Urothelium cell line (cell line): ENCODE measurements at places on chromosomes 3 and 15.

GRCh38 chr3:49554633-49555265, 472 bp downstream of the BSN start:
- DNase-seq = no peak

- DNase-seq = no peak
These were observed 249.0 kb downstream of the MCTP2 start for GRCh38 chr15:94480289-94480834.

- DNase-seq = no peak
These were observed 16.1 kb upstream of the C15orf61 start for GRCh38 chr15:67504796-67505195.

DNA sequence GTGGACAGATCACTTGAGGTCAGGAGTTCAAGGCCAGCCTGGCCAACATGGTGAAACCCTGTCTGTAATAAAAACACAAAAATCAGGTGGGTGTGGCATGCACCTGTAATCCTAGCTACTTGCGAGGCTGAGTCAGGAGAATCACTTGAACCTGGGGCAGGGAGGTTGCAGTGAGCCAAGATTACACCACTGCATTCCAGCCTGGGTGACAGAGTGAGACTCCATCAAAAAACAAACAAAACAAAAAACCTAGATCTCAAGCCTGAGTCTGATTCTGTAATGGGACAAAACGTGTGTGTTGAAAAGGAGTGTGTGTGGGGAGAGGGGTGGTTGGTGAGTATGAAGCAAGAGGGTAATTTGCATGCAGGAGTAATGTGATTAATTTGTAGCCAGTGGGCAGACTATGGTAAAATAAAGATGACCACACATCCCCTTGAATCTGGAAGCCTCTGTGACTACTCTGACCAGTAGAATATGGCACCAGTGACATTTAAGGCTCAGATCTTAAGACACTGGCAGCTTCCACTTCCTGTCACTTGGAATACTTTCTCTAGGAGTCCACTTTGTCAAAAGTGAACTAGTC, 18.4 kb upstream of the OPA1 start:
- DNase-seq = no peak

- DNase-seq = no peak
These were observed 729.6 kb downstream of the NLGN1 start for GRCh38 chr3:174126990-174127758.

DNA sequence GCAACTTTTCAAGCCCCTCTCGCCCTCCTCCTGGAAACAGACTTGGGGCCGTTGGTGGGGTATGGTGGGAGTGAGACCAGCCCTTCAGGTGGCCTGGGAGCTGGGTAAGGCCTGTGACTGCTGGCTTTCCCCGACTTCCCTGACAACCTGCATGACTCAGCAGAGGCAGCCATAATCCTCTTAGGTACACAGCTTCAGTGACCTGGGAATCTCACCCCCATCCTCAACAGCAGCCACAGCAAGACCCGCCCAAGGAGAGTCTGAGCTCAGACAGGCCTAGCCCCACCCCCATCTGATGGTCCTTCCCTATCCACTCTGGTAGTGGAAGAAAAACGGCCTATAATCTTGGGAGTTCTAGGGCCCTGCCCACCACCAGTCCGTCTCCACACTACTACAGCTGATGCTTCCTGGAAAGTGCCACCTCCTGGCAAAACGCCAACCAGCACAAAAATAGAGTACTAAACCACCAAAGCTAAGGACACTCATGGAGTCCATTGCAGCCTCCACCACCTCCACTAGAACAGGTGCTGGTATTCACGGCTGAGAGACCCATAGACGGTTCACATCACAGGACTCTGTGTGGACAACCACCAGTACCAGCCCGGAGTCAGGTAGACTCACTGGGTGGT, 13.1 kb upstream of the SLC27A2 start:
- DNase-seq = no peak

DNA sequence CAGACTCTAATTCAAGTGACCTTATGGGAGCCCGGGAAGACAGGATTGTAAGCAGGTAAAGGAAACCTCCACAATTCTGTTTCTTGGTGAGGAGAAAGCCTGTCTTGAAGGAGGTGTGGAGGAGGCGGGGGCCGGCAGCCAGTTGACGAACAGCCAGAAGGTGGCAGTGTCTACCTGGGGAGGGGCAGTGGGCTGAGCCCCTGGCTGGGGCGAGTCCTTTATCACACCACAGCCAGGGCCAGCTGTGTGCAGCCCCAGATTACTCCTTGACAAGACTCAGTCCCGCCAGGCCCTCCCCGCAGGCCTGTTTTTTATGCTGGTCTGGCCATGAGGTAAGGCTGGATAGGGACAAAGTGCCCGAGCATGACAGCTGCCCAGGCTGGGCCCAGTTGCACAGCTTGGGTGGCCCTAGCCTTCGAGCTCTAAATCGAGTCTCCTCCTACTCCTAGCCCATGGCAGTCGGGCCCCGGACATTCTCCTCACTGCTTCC, 40.9 kb upstream of the IDH2 start:
- DNase-seq = peak; percentile 82

DNA sequence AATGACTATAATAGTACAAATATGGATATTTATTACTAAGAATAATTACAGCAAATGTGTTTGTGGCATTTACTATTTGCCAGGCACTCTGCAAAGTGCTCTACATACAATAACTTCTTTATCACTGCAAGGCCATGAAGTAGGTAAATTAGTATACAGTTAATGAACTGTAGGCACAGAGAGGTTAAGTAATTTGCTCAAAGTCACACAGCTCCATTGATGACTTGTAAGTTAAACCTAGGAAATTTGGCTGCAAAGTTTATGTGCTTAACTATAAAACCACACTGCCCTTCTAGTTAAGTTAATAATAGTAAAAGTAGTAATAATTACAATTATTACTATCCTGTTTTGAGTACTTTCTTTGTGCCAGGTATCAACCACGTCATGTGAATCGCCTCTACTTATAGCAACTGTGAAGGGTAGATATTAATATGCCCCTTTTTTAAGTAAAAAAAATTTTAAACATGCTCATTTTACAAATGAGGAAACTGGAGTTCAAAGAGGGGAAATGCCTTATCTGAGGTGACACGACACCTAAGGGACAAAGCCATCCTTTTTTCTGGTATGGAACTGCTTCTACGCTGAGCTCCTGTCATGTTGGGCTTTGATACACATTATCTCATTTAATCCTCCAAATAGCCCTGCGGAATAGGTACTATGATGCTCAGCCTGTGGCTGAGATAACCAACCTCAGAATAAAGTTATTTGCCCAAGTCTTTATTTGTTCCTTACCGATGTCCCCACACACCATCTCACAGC, 8.5 kb downstream of the BHLHE40 start:
- DNase-seq = no peak

- DNase-seq = peak; percentile 87
These were observed 511.3 kb downstream of the SHQ1 start for GRCh38 chr3:72336821-72337479.

DNA sequence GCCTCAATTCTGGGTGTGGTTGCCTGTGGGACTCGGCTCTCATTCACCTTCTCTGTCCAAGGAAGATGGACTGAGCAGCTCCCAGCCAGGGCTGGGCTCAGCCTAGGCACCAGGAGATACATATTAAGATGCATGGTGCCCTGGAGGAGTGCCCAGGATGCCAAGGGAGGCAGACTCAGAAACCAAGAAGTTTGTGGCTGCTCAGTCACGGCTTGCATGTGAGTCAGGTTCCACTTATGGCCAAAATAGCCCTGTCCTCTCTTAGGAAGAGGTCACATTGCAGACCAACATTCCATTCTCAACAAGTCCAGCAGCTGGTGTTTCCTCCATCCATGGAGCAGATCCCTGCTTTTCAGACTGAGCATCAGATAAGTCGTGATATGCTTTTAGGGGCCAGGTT, 21.8 kb downstream of the CDCP1 start:
- DNase-seq = peak; percentile 53

GRCh38 chr3:105328338-105328730, 38.4 kb upstream of the ALCAM start:
- no peak for DNase-seq

DNA sequence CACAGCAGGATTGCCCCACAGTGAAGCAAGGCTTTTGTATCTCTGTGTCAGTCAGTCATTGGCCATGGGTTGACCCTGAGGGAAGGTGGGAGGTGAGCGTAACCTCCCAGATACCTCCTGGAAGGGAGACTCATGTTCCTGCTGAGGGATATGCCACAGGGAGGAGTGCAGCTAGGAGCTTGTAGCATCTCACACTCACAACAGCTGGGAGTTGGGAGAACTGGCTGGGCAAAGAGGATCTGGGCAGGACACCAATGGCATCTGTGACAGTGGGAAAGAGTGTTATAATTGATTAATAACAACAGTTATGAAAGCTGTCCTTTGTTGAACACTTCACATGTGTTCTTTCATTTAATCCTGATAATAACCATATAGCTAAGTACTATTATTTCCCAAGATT, 171.0 kb downstream of the TLE3 start:
- no peak for DNase-seq
